ENCODE measurements at places on chromosomes 1 and 21. TPM values are rescaled to one million over a fixed set of nuclear protein-coding genes. Genes with fewer than 3 reads are reported as not detected.

The RGS7 gene
- not detected for total RNA-seq

The ADORA1 gene
- 22.2 TPM for total RNA-seq

The DYRK3 gene
- 7.1 TPM for total RNA-seq

The ATP1A2 gene
- total RNA-seq, result under 0.01 TPM

The CLEC20A gene
- total RNA-seq, result 0.33 TPM

The C1orf115 gene
- total RNA-seq, result 1.1 TPM

The CADM3 gene
- total RNA-seq, result not detected

The ZNF683 gene
- total RNA-seq, result not detected

The CFAP45 gene
- 0.16 TPM for total RNA-seq

The RGS8 gene
- not detected for total RNA-seq

The LEMD1 gene
- total RNA-seq, result not detected

The NEGR1 gene
- 7.5 TPM for total RNA-seq

The RGL1 gene
- 6.0 TPM for total RNA-seq

The CD84 gene
- total RNA-seq, result not detected

The ERG gene
- total RNA-seq, result 0.13 TPM

The ARHGAP30 gene
- total RNA-seq, result not detected

The MARK1 gene
- 3.7 TPM for total RNA-seq

The KIF2C gene
- 3.9 TPM for total RNA-seq

The ADORA3 gene
- not detected for total RNA-seq

The AHCYL1 gene
- 43.5 TPM for total RNA-seq

The TNFRSF8 gene
- total RNA-seq, result 0.16 TPM

The LEFTY2 gene
- total RNA-seq, result 0.13 TPM
